ENCODE measurements at places on chromosomes 16 and 17. TPM values are rescaled to one million over a fixed set of nuclear protein-coding genes. Genes with fewer than 3 reads are reported as not detected.

Gene NSF
- total RNA-seq: 21.2 TPM

Gene PPY
- total RNA-seq: not detected

Gene KRT24
- total RNA-seq: not detected

Gene MPV17L
- total RNA-seq: 5.4 TPM

Gene ANKRD40
- total RNA-seq: 45.3 TPM

Gene C17orf50
- total RNA-seq: 0.30 TPM

Gene SLC5A2
- total RNA-seq: 1.1 TPM

Gene PIK3R6
- 0.15 TPM for total RNA-seq

Gene RNF112
- 4.9 TPM for total RNA-seq

Gene UMOD
- total RNA-seq: not detected

Gene ODAD4
- total RNA-seq: 1.2 TPM

Gene P2RX1
- 0.07 TPM for total RNA-seq

Gene ZNF469
- 2.4 TPM for total RNA-seq

Gene TEKT1
- 0.37 TPM for total RNA-seq

Gene XYLT1
- total RNA-seq: 25.0 TPM

Gene RAMP2
- total RNA-seq: 13.1 TPM

Gene CNGB1
- total RNA-seq: not detected

Gene SHCBP1
- 15.7 TPM for total RNA-seq

Gene SLFN14
- not detected for total RNA-seq

Gene TP53TG3B
- not detected for total RNA-seq

Gene ZPBP2
- not detected for total RNA-seq

Gene LPO
- total RNA-seq: 0.50 TPM

Gene CTF1
- total RNA-seq: 1.6 TPM

Gene PRSS36
- total RNA-seq: 0.48 TPM

Gene DPEP3
- 2.7 TPM for total RNA-seq

Gene MFSD6L
- 5.2 TPM for total RNA-seq

Gene SPATA32
- total RNA-seq: 0.15 TPM

Gene SPSB3
- 28.4 TPM for total RNA-seq

Gene PRKCB
- 11.3 TPM for total RNA-seq

Gene WFIKKN1
- total RNA-seq: 17.3 TPM

Gene KCTD19
- 1.1 TPM for total RNA-seq

Gene CTRB2
- total RNA-seq: 6.8 TPM

Gene CA4
- total RNA-seq: 5.4 TPM

Gene DOC2A
- 16.4 TPM for total RNA-seq

Gene ZSCAN10
- total RNA-seq: 286 TPM

Gene PROCA1
- total RNA-seq: 31.7 TPM

Gene CLEC3A
- total RNA-seq: not detected

Gene KRT33B
- not detected for total RNA-seq

Gene FGF11
- total RNA-seq: 28.0 TPM

Gene TNFRSF13B
- total RNA-seq: 0.18 TPM

Gene ZNF423
- 37.6 TPM for total RNA-seq

Gene GINS3
- total RNA-seq: 7.3 TPM

Gene CKLF
- total RNA-seq: 23.9 TPM

Gene FAM20A
- total RNA-seq: 2.0 TPM

Gene CCDC200
- total RNA-seq: not detected

Gene OR1F1
- 0.44 TPM for total RNA-seq

Gene KRT14
- not detected for total RNA-seq

Gene CCP110
- 19.5 TPM for total RNA-seq

Gene CENPX
- total RNA-seq: 107 TPM

Gene HS3ST4
- total RNA-seq: 5.4 TPM

Gene PRR29
- total RNA-seq: 0.85 TPM

Gene UNC13D
- 13.1 TPM for total RNA-seq

Gene NAGS
- total RNA-seq: 6.1 TPM

Gene ZMYND15
- 0.63 TPM for total RNA-seq

Gene CMTM4
- 56.2 TPM for total RNA-seq

Gene DBNDD1
- 77.0 TPM for total RNA-seq
